ENCODE measurements at places on chromosomes 4 and X. TPM values are rescaled to one million over a fixed set of nuclear protein-coding genes. Genes with fewer than 3 reads are reported as not detected.

DNA sequence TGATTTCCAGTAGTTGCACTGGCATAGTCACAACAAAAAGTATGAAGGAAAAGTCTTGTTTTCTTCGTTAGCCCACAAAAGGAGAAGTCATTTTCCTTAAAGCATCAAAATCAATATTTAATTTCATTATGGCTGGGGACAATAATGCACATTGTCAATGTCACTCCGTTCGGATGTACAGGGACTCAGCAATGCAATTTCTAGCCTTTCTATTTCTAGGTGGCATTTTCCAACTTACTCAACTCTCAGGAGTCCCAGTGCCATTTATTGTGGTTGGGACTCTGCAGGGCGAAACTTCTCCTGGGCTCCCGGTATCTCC, 99.6 kb downstream of the CEP135 start:
- DNase-seq = no peak

GRCh38 chr4:159722052-159722451, 619.2 kb downstream of the RAPGEF2 start:
- no peak for DNase-seq

Gene FUNDC2
- 96.4 TPM for total RNA-seq

- no peak for DNase-seq
Measured at GRCh38 chr4:1036976-1037810, 25.8 kb downstream of the FGFRL1 start.

DNA sequence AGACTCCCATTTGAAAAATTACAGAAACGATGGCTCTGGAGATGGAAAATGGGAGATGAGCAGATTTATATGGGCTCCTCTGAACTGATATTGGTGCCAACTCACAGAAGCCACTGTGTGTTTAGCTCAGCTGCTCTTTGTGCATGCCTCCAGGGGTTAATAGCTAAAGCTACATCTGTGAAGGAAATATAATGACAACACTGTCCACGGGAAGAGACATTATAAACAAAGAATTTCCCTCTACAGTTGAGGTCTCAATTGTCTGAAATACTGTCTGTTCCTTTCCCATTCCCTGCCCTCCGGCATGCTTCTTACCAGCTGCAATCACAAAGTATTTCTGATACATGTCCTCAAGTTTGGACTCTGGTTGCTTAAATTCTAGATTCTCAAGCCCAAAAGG, 40.4 kb downstream of the PPA2 start:
- no peak for DNase-seq

Gene TBX22
- total RNA-seq = not detected

Data from sigmoid colon (tissue), 7 donors.